Lower leg skin (tissue), 4 donors: ENCODE measurements at places on chromosomes 7 and 10.
A peak's percentile ranks its signal among the peaks of the same experiment; 100 is the strongest.

DNA sequence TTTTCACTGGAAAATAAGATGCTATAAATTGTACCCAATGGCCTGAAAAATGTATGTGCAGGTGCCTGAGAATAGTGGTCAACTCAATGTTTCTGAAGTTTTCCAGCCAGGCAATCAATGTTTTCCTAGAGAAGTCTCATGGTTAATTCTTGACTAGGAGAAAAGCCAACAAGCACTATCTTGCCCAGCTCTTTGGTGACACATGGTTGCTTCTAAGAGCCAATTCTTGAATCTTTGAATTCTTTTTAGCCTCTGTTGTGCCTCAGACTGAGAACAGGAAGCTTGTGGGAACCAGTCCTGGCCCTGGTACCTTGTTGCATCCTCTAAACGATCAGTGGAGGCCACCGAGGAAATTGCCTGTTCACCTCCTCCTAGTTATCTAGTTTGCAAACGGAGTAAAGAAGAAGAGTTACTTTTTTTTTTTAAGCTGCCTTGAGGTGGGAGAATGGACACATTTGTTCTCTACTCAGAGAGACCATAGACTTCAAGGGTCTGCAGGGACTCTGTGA lies 144.0 kb upstream of the MKLN1 start:
- no peak for DNase-seq

DNA sequence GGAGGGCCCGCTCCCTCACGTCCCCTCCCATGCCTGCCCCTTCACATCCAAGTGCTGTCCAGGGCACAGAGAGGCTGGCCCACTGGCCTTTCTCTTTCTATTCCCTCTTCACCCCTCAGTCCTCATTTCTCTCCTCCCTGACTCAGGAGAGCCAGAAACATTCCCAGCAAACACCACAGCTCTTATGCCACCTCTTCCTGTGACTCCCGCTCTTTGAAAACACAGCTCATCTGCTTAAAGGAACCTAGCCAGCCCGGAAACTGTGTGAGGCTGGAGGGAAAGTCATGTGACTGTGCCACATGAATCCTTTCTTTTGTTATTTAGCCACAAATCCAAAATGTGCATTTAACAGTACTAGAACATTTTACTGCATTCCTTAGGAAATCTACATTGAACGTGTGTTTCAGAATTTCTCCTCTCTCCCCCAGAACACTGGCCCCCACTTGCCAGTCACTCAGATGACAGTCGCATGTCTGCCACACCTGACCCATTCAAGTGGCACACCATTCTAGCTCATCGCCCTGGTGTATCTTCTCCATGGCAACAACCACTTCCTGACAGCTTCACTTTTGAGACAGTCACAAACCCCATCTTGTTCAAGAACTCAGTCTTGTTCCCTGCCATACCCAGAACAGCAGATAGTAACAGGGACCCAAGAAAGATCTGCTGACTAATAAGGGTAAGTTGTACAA lies 42.8 kb downstream of the GRB10 start:
- no peak for DNase-seq

GRCh38 chr10:65708057-65708456 lies 1217.8 kb upstream of the LRRTM3 start:
- DNase-seq, result no peak

- DNase-seq, result no peak
These were observed 74.3 kb upstream of the LYZL1 start for GRCh38 chr10:29214551-29214950.

DNA sequence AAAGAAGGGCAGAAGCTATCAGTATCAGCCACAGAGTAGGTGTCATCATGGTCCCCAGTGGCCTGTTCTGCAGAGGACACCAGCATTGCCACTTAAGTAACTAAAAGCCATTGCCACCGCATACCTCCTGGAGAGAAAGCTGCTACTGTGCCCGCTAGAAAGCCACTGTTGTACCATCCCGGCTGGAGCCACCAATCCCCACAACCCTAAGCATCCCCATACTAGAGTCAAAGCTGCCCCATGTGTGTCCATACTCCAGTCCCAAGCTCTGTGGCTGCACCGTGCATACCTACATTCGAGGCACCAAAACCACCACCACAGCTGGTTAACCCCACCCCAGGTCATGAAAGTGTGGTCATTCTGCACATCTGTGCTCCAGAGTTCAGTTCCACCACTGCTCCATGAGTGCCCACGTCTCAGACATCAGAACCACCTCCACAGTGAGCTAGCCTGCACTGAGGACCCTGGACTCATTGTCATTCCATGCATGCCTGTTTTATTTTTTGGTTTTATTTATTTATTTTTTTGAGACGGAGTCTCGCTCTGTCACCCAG lies 9.5 kb upstream of the SEPTIN14 start:
- DNase-seq, result no peak

DNA sequence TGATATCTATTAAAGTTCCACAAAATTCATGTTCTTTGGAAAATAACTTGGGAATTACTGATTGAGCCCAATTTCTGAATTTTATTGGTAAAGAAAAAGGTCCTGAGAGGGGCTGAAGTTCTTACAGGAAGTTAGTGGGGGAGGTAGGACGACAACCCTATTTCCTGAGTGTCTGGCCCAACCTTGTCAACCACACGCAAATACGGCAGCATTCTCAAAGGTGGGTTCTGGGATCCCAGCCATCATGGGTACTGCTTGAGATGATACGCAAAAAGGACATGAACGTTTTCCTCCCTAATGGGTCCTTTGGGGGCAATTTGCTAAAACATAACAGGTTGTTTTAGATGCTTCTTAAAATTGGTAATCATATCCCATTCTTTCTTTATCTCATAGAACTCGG lies 2.7 kb upstream of the PDCD4 start:
- no peak for DNase-seq

DNA sequence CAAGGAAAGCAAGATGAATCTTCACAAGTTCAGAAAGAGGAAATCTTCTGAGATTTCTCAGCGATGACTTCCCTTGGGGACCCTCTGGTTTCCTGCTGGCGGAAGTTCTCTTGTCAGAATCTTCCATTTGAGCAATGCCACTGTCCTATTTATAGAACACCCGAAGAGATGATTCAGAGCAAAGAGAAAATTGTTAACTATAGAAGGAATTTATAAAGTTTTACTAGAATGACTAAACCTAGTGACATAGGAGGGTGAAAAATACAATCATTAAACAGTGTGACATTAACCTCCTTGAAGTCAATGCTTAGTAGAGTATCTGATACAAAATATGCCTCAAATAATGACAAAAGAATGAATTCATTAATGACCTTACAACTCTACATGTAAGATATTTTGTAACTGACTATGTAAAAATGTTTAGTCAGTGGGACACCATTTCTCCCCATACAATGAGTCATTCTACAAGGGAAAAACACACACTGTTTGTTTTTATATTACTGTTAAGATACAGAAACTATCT lies 206.5 kb upstream of the CNTNAP2 start:
- DNase-seq, result no peak

- no peak for DNase-seq
These were observed 18.8 kb upstream of the CLDN12 start for GRCh38 chr7:90384433-90384832.

- DNase-seq, result no peak
These were observed 7.9 kb downstream of the GPR146 start for GRCh38 chr7:1052031-1052818.

DNA sequence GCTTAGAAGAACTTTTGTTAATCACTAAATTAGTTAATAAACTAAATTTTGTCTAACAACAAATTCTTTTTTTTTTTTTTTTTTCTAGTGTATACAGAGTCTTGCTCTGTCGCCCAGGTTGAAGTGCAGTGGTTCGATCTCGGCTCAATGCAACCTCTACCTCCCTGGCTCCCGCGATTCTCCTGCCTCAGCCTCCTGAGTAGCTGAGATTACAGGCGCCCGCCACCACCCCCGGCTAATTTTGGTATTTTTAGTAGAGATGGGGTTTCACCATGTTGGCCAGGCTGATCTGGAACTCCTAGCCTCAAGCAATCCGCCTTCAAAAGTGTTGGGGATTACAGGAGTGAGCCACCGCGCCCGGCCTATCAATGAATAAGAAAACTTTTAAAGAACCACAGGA lies 1.1 kb upstream of the IQUB start:
- peak; percentile 82 for DNase-seq

DNA sequence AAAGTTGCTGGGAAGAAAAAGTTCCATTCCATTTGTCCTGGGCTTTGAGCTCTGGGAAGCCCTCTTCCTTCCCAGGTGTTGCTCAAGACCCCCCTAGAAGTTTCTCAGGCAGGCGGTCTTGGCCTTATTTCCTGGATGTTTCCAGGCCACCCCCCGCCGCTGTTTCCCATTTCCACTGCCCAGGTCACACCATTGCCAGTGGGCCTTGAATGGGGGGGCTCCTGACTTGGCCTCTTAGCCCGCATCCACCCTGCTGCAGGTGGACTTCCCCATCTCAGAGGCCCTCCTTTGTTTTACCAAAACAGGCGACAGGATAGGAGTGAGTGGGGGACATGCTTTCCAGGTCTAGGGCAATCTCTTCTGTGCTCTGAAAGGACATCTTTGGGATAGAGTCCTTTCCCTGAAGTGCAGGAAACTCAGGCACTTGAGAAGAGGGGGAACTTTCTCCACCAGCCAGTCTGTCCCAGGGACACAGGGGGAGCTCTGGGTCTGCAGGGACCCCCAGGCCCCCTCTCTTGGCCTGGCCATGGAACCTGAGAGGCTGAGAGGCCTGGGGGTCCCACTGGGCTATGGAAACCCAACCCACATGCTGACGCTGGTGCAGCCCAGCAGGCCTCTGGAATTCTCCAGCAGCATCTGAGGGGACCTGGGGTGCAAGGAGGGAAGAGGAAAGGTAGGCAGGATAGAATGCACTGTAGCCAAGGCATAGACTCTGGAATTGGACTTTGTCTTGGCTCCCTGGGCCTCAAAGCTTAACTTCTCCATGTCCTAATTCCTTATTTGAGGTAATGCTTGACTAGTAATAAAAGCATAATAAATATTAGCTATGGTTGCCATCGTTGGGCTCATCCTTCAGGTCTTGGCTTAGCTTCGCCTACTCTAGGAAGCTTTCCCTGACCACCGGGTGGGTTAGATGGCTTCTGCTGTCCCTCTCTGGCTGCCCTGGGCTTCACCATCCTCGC lies 17.6 kb downstream of the NEURL1 start:
- DNase-seq, result no peak

- DNase-seq, result no peak
These were observed 47.4 kb downstream of the CUL2 start for GRCh38 chr10:35042783-35043182.

GRCh38 chr7:21934808-21935207 lies 10.9 kb downstream of the CDCA7L start:
- DNase-seq, result no peak

DNA sequence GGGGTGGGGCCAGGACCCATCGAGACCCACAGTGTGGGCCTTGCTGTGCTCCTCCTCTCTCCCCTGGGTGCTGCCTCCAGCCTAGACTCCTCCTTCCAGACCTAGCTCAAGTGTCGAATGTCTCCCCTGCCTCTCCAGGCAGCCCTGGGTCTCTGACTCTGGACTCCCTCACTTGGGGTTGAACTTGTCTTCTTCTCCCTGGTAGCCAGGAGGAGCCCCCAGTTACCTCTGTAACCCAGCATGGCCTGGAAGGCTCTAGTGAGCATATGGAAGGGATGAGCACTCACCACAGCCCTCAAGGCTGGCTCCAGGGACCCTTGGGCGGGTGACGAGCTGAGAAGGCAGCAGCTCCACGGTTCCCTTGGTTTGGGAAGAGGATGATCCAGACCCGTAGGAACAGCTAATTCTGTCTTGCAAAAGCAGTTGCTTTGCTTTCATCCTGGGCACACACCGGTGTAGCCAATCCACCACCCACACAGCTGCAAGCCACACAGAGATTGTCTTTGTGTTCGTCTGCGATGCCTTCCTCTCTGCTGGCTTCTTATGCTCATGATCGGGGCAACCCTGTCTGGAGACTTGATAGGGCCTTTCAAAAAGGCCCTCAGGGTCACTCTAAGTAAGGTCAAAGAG lies 52.3 kb upstream of the ANTXRL start:
- peak; percentile 69 for DNase-seq

DNA sequence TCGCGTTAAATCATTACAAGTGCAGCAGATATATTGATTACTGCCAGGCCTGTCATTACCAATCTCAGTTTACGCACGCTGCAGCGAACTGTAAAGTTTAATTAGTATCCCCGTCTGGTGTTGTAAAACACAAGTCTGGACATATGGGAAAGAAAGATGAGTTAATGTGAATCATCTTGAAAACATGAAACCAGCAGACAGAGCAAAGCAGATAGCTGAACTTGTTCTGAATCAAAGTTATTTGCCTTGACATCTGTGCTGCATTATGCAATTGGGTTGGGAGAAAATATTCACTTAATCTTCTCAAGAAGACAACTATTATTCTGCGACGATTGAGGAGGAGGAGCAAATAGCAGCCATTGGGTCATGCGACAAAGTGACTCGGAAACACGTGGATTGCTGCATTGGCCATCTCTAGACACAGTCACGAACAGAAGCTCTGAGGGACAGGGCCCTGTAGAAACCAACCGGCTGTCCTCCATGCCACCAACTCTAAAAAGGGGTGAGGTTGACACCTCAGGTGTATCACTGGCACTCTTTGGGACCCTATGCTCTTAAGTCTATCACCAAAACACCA lies 156.3 kb upstream of the C7orf33 start:
- no peak for DNase-seq

DNA sequence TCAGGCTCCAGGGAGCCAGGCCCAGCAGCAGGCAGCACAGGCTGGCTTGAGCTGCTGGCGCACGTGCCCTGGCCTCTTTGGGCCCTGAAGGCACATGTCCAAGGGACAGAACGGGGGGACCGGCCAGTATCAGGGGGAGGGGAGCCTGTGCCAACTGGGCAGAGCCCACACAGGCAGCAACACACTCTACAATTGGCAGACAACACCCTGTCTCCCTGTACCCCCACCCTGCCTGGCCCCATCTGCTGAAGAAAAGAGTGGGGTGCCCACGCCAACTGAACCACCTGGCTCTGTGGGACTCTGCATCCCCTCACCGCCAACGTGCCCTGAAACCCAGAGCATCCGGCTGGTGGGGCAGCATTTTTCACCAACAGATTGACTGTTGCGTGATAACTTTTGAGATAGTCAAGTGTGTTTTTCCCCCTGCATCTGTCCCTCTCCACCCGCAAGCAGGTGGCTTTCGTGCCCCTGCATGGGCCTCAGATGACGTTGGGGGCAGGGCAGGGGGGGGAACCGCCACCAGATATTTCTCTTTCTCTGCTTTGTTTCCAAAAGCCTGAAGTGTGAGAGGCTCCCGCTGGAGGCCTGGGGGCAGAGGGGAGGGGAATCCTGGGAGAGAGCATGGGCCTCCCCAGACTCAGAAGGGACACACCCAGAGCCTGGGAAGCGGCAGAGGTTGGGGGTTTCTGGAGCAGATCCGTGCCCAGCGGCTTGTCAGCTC lies 21.8 kb downstream of the SLIT1 start:
- DNase-seq, result no peak

GRCh38 chr7:134645935-134646334 lies 718 bp upstream of the BPGM start:
- no peak for DNase-seq

DNA sequence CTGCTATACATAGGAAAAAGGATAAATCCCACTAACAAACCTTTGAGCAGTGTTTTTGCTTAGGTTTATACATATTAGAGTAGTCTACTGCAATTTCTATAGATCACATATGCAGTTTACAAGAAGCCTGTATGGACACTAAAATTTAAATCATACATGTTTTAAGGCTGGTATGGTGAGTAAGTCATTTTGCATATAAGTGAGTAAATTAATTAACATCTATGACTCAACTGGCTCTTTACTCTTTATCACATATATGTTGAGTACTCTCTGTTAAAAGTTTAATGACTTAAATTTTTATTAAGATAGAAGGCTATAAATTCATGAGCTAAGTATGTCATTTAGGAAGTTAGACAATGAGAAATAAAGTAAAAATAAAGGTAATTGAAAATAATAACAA lies 69.4 kb downstream of the LRRN3 start:
- no peak for DNase-seq

GRCh38 chr10:43844221-43844620 lies 195.5 kb upstream of the ZNF32 start:
- no peak for DNase-seq

GRCh38 chr10:2509081-2509531 lies 558.2 kb upstream of the PFKP start:
- DNase-seq, result no peak
